ENCODE measurements at places on chromosomes 4 and X.
A peak's percentile ranks its signal among the peaks of the same experiment; 100 is the strongest.

- DNase-seq, result no peak
Measured at GRCh38 chrX:133852837-133853356, 132.5 kb downstream of the GPC3 start.

GRCh38 chrX:68571292-68571609 is 72.4 kb downstream of the YIPF6 start:
- DNase-seq, result no peak

- DNase-seq, result no peak
Measured at GRCh38 chr4:5894266-5894665, 1.4 kb upstream of the CRMP1 start.

DNA sequence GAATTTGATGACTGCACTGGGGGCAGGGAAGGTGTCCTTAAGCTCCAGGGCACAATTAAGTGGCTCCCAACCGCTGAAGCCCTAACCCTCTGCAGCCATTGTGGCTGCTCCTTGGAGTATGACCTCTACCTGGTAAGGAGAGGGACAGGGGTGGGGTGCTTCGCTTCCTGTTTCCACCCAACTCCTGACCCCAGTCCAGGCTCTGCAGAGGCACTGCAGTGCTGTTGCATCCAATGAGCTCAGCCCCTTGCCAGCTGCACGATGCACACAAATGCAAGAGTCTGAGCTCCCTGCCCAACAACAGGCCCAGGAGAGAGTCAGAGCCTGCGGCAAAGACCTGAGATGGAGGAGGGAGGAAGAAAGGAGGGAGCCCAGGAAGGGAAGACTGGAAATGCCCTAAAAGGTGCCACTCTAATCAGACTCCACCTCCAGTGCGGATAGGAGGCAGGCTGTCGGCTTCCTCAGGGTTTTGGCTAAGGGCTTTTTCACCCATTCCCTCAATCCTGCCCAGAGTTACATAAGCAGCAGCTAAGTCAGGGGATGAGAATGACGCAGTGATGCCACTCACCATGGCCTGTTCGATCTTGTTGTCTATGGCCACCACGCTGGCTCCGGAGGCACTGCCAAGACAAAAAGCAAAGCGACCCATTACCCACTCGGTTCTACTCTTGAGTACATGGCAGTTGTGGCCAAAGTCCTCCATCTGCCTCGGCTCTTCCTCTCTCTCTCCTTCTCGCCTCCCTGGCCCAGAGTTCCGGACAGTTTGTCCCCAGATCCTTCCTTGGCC is 60.1 kb downstream of the TSC22D3 start:
- peak; percentile 29 for DNase-seq

DNA sequence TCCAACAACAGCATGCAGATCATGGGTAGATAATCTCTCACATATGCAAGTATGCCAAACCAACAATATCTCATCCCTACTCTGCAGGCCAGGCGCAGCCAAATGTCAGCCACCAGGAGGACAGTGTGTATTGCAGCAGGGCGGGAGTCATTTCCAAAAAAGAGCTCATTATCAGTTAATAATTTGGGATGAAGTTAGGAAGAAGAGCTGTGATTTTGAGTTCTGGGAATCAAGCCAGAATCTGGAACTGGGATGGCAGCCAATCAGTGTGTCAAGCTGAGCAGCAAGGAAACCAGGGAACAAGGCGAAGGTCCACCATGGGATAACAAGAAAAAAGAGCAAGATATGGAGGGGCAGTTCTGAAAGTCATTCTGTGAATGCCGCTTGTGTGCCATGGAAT is 88.2 kb upstream of the CAMK2D start:
- DNase-seq, result no peak

GRCh38 chrX:6738518-6739470 is 203.9 kb upstream of the VCX3A start:
- DNase-seq, result no peak

- no peak for DNase-seq
Measured at GRCh38 chr4:25531272-25531671, 124.4 kb upstream of the SLC34A2 start.

GRCh38 chrX:103716962-103717361 is 6.3 kb downstream of the TMEM31 start:
- no peak for DNase-seq

- DNase-seq, result no peak
Measured at GRCh38 chr4:96136056-96136455, 296.2 kb downstream of the PDHA2 start.

DNA sequence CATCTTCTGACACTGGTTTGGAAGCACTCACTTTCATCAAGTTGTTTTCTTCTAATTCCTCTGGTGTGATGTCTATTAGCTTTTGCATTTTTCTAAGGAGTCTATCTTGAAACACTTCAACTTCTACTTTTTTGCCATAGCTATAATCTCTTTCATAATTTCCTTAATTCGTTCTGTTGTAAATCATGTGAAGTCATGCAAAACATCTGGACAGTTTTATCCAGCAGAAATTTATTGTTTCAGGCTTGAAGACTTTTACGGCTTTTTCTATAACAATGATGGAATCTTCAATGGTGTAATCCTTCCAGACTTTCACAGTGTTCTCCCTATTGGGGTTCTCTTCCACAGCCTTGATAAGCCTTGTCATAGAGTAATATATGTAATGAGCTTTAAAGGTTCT is 74.9 kb upstream of the PABPC4L start:
- no peak for DNase-seq

DNA sequence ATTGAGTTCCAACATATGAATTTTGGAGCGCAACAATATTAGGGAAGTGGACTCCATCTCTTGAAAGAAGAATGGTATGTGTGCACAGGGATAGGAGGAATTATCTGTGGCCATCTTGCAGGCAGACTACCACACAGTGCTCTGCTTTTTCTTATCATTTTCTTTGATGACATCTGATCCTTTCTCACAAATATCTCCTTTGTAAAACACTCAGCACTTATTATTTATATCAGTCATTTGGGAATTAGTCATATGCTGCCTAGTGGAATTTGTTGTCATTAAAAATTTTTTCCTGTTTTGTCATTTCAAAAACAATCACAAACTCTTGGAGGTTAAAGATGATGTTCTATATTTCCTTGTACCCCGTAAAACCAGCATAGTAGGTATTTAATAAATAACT is 444.3 kb upstream of the ATOH1 start:
- DNase-seq, result no peak

Measured in activated naive CD4-positive, alpha-beta T cell treated with anti-CD3 and anti-CD28 coated beads, Interleukin-2, amount 10 ng/mL, durations not matched to agents 7 days and 5 days (primary cell).